ENCODE measurements at places on chromosomes 13 and 19.

DNA sequence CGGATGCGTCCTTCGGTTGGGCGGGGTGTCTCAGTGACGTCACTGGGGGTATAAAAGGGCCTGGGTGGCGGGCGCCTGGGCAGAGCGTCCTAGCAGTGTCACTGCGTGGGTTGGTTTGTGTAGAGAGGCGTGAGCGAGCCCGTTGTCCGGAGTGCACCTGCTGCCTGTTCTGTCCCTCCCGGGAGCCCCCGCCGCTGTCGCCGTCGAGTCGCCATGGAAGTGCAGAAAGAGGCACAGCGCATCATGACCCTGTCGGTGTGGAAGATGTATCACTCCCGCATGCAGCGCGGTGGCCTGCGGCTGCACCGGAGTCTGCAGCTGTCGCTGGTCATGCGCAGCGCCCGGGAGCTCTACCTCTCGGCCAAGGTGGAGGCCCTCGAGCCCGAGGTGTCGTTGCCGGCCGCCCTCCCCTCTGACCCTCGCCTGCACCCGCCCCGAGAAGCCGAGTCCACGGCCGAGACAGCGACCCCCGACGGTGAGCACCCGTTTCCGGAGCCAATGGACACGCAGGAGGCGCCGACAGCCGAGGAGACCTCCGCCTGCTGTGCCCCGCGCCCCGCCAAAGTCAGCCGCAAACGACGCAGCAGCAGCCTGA lies 2.9 kb downstream of the IER2 start:
- peak; percentile 98 for DNase-seq
- peaks cover 27% of the 10 kb centered on the region for H3K4me1 ChIP-seq
- H3K36me3 ChIP-seq: peaks cover 8% of the 10 kb centered on the region

DNA sequence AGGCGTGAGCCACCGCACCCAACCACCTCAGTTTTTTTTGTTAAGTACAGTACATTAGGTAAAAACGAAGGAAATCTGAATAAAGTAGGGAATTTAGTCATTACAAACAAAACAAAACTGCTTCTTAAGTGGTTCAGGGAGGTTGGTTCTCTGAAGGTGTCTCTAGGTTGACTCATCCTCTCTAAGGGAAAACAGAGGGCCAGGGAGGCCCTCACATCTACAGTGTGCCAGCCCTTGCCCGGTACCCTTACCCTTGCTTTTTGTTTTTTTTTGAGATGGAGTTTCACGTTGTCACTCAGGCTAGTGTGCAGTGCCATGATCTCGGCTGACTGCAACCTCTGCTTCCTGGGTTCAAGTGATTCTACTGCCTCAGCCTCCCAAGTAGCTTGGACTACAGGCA lies 17.2 kb upstream of the JUND start:
- peak; percentile 43 for DNase-seq
- no peak overlapping the region for H3K27ac ChIP-seq
- H3K4me3 ChIP-seq: no peak overlapping the region
- H3K4me1 ChIP-seq: peaks cover 30% of the 10 kb centered on the region
- H3K27me3 ChIP-seq: no peaks in the 10 kb centered on the region
- H3K36me3 ChIP-seq: peaks cover 3% of the 10 kb centered on the region

DNA sequence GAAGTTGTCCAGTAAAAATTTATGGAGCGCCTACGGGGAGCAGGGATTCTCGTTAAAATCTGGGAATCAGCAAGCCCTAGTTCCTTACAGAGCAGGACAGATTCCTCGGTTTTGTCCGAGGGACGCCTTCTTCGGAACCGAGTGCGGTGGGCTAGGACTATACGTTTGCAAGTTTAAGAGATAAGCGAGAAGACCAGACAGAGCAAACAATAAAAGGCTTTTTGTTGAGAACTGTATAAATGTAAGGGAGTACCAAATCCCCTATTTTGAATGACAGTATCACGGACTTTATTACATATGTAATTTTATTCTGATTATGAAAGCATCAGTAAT lies 971 bp upstream of the ANKRD10 start:
- peak overlapping the region; percentile 100 for H3K4me3 ChIP-seq
- peak overlapping the region; percentile 96 for H3K27ac ChIP-seq
- no peaks in the 10 kb centered on the region for H3K27me3 ChIP-seq
- no peak for DNase-seq
- peaks cover 1% of the 10 kb centered on the region for H3K36me3 ChIP-seq

- no peak overlapping the region for H3K4me3 ChIP-seq
- H3K27ac ChIP-seq: no peak overlapping the region
- H3K36me3 ChIP-seq: no peaks in the 10 kb centered on the region
- no peak for DNase-seq
- H3K4me1 ChIP-seq: peaks cover 2% of the 10 kb centered on the region
Measured at GRCh38 chr13:50068508-50068907, 53.3 kb downstream of the KCNRG start.

DNA sequence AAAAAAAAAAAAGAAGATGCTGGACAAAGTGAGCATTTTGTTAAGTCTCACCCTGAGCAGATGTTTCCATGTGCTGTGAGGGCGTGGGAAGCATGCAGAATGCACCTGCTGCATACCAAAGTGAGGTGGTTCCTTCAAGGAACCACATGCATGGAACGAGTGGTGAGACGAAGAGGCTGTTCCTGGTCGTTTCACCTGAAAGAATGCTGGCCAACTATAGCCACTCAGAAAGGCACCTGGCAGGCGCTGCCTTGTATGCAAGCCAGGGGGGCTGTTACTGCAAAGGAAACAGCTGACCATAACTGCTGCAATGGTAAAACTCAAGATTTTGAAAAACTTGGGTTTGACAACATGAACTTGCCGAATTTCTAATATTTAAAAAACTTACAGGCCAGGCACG lies 14.7 kb downstream of the MIER2 start:
- no peak overlapping the region for H3K27ac ChIP-seq
- DNase-seq: no peak
- peaks cover 7% of the 10 kb centered on the region for H3K4me1 ChIP-seq
- no peaks in the 10 kb centered on the region for H3K27me3 ChIP-seq
- peaks cover 75% of the 10 kb centered on the region for H3K36me3 ChIP-seq
- no peak overlapping the region for H3K4me3 ChIP-seq

- no peaks in the 10 kb centered on the region for H3K36me3 ChIP-seq
- peak; percentile 42 for DNase-seq
- no peak overlapping the region for H3K27ac ChIP-seq
- H3K4me1 ChIP-seq: peaks cover 6% of the 10 kb centered on the region
Measured at GRCh38 chr13:50241479-50241878, 226.2 kb downstream of the KCNRG start.

DNA sequence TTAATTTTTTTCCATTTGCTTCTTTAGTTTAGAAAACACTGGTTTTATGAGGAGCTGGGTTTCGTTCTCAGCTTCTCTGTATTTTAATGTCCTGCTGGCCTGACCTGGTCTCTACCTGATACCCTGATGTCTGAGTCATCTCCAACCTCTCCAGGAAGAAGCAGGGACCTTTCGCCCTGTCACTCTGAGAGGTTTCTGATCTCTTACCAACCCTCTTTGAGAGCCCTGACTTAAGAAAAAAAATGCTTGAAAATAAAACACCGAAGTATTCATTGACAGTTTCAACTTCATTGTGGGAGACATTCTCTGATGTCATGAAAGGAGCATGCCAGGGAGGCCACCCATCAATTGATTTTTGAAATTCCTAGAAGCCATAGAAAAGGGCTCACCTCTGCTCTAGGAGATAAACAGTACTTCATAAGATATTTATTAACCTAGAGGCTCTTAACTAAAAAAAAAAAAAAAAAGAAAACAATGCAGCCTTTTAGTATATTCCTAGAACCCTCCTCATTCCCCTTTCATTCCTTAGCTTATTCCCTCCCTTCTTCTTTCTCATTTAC lies 234.8 kb downstream of the ENOX1 start:
- H3K36me3 ChIP-seq: no peaks in the 10 kb centered on the region
- no peak overlapping the region for H3K4me3 ChIP-seq
- H3K4me1 ChIP-seq: peaks cover 2% of the 10 kb centered on the region
- no peak for DNase-seq

DNA sequence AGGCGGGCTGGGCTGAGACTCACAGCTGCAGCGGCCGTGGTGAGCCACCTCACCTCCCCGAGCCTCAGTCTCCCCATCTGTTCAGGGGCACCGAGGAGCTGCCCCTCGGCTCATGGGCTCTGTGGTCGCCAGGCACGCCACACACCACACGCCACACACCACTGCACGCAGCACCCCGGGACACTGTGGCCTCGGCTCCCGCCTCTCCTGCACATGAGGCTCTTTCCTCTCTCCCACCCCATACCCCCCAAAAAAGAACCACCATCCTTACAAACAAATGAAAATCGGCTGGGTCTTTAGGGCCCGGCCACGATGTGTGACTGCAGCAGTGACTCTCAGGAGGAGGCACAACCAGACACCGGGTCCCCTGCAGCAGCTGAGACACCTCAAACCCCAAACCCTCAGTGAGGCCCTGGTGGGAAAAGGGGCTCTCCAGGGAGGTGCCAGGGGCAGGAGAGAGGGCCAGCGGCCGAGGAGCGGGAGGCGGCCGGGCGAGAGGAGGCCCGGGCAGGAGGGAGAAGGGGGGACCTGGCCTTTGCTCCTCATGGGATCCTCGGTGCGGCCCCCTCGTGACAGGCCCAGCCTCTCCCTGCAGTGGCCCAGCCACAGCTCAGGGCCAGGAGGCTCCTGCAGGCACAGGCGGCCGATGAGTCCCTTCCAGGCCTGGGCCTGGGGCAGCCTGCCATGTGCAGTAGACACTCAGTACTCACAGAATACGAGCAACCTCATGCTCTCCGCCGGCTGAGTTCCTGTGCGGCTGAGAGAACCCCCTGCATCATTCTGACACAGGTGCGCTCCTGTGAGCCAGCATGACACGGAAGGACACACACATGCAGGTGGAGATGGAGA lies 66.3 kb downstream of the RASA3 start:
- H3K36me3 ChIP-seq: peaks cover 10% of the 10 kb centered on the region
- H3K4me1 ChIP-seq: peaks cover 53% of the 10 kb centered on the region
- H3K27me3 ChIP-seq: no peaks in the 10 kb centered on the region
- DNase-seq: no peak
- H3K27ac ChIP-seq: peak overlapping the region; percentile 100
- no peak overlapping the region for H3K4me3 ChIP-seq

DNA sequence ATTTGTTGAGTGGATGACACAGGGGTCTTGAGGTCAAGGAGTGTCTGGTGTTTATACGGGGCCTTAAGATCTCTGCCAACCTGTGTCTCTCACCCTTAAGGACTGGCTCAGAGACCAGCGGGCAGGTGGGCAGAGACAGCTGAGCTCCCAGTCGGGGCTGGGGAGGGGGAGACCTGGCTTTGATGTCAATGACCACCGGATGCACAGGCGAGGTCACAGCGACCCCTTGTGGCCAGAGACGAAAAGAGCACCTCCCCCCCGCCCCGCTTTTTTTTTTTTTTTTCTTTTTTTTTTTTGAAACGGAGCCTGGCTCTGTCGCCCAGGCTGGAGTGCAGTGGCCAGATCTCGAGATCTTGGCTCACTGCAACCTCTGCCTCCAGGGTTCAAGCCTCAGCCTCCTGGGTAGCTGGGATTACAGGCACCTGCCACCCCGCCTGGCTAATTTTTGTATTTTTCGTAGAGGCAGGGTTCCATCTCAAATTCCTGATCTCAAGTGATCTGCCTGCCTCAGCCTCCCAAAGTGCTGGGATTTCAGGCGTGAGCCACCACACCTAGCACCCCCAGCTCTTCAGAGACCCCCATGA lies 12.1 kb upstream of the KLK14 start:
- no peak overlapping the region for H3K27ac ChIP-seq
- H3K36me3 ChIP-seq: peaks cover 25% of the 10 kb centered on the region
- DNase-seq: peak; percentile 17
- H3K4me3 ChIP-seq: no peak overlapping the region

DNA sequence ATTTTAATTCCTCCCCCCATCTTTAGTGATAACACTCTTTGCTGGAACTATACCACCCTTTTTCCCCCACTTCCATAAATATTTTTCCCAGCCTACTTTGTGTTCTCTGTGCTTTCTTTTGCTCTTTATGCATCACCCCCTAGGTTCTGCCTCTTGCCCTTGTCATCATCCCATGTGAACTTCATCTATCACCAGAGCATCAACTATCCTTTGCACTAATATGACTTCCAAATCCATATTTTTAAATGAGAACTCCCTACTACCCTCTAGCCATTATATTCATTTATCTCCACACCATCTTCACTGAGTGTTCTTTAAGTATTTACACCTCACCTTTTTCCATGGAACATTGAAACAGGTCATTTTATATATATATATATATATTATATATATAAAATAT lies 452.7 kb downstream of the FOXO1 start:
- no peak overlapping the region for H3K4me3 ChIP-seq
- no peak for DNase-seq
- no peaks in the 10 kb centered on the region for H3K4me1 ChIP-seq

DNA sequence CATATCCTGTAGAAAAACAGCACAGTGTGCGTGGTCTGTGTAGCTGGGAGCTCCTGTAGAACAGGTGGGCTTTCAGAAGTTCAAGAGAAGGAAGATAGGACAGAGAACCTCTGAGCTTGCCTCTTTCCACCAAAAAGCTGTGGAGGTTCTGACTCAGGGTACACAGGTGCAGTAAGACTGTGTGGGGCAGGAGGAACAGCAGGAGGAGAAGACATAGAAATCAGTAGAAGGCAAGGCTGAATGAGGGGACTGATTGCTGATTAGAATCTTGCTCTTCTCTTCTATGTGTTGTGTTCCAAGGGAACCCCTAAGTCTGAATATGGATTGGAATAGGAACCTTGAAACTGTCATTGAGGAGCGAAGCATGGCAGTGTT lies 122.7 kb downstream of the AKAP11 start:
- H3K27me3 ChIP-seq: peaks cover 15% of the 10 kb centered on the region
- no peak overlapping the region for H3K27ac ChIP-seq
- no peaks in the 10 kb centered on the region for H3K36me3 ChIP-seq
- H3K4me1 ChIP-seq: no peaks in the 10 kb centered on the region
- no peak overlapping the region for H3K4me3 ChIP-seq

GRCh38 chr13:95301183-95301967 lies at the start of gene ABCC4:
Gene ABCC4 (minus strand): TSS chr13:95301451. CDS start chr13:95301314, 137 bp downstream.
- no peaks in the 10 kb centered on the region for H3K27me3 ChIP-seq
- peak within 1 kb of the TSS; percentile 78 for H3K27ac ChIP-seq
- peak within 1 kb of the TSS; percentile 99 for H3K4me3 ChIP-seq
- peaks cover 16% of the 10 kb centered on the region for H3K4me1 ChIP-seq
- peak; percentile 89 for DNase-seq
- H3K36me3 ChIP-seq: peaks cover 3% of the 10 kb centered on the region

DNA sequence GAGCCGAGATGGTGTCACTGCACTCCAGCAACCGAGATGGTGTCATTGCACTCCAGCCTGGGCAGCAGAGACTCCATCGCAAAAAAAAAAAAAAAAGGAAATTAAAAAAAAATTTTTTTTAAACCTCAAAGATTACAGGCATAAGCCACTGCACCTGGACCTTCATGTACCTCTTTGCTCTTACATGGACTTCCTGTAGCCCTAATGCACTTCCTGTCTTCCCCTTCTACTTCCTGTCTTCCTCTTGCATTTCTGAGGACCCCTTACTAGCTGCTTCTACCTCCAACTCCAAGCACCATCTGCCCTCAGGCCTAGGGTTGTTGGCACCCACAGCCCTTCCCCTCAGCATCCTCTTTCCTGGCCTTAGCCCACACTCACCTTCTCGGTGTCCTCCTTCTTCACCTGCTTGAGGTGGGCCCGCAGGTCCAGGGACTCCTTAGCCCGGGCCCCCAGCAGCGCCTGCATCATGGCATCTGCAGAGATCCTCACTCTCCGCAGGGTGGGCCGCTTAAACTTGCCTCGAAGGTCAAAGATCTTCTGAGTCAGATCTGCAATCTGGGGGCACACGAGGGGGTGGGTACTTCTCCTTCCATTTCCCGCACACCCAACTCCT lies 3.8 kb downstream of the TNNI3 start:
- H3K27me3 ChIP-seq: peaks cover 47% of the 10 kb centered on the region
- H3K4me3 ChIP-seq: no peak overlapping the region
- DNase-seq: no peak
- H3K36me3 ChIP-seq: no peaks in the 10 kb centered on the region
- peaks cover 20% of the 10 kb centered on the region for H3K4me1 ChIP-seq

- no peak for DNase-seq
- peaks cover 7% of the 10 kb centered on the region for H3K27me3 ChIP-seq
- H3K36me3 ChIP-seq: no peaks in the 10 kb centered on the region
- H3K27ac ChIP-seq: no peak overlapping the region
Measured at GRCh38 chr19:54393381-54393780, 21.9 kb upstream of the TTYH1 start.

Data from mesenchymal stem cell (in vitro differentiated cells and primary cell).